CD4-positive, alpha-beta T cell (primary cell): ENCODE measurements at places on chromosomes 7 and 10.

- H3K36me3 ChIP-seq = no peaks in the 10 kb centered on the region
- H3K4me1 ChIP-seq = no peaks in the 10 kb centered on the region
- H3K27ac ChIP-seq = no peak overlapping the region
- H3K4me3 ChIP-seq = no peak overlapping the region
- peaks cover 17% of the 10 kb centered on the region for H3K27me3 ChIP-seq
Observed at GRCh38 chr10:114246679-114247305, 7.7 kb downstream of the VWA2 start.

DNA sequence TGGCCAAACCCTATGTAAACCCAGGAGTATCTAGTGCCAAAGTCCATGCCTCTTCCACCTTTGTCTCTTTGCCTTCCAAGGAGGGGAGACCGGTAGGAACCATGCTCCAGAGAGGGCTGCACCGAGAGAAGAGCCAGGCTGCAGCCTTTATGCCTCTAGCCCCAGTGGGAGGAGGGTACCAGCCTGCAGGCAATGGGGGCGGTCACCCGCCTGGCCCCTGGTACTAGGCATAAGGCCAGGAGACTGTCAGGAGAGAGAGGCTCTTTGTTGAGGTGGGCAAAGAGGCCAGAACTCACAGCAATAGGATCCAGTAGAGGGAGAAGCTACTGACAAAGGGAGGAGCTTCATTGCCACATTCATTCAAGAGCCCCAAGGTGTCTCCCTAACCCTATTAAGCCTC is 146.6 kb upstream of the PDE1C start:
- DNase-seq = no peak
- no peaks in the 10 kb centered on the region for H3K4me1 ChIP-seq
- no peak overlapping the region for H3K4me3 ChIP-seq
- no peaks in the 10 kb centered on the region for H3K36me3 ChIP-seq
- no peaks in the 10 kb centered on the region for H3K27me3 ChIP-seq

DNA sequence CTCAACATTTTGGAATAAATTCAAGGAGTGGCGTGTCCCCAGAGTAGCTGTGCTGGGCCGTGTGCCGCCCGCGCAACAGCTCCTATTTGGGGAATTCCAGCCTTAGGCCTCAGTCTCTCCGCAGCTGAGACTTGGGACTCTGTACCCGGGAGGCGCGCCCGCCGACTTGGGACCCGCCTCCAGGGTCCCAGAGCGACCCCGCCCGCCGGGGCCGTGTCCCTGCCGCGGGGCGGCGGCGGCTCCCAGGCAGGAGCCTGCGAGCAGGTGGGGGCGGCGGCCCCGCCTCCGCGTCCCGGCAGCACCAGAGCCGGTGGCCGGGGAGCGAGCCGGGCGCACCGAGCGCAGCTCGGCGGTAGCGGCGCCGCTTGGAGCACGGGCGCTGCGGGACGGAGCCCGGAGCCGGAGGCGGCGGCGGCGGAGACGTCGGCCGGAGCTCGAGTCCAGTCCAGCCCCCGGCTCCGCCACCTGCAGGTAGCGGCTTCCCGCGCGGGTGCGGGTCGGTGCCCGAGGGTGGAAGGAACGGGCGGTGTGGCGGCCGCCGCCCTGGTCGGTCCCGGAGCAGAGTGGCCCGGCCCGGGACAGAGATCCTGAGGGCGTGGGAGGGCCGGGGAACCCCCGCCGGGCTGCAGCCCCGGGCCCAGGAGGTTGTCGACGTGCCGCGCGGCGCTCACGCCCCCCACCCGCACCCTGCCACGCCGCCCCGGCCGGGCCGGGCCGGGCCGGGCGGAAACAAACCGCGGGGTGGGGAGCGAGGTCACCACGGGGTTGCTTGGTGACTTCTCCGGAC is at the start of gene WIPF3:
Gene WIPF3 (plus strand): TSS at position 301 of the 787 bp plus-strand sequence. CDS start 28,217 bp downstream, outside the sequence.
- H3K4me3 ChIP-seq = no peak within 1 kb of the TSS
- no peaks in the 10 kb centered on the region for H3K36me3 ChIP-seq
- H3K4me1 ChIP-seq = peaks cover 3% of the 10 kb centered on the region

- peaks cover 3% of the 10 kb centered on the region for H3K4me1 ChIP-seq
- no peak within 1 kb of the TSS for H3K27ac ChIP-seq
- H3K27me3 ChIP-seq = peaks cover 40% of the 10 kb centered on the region
- peak within 1 kb of the TSS; percentile 33 for H3K4me3 ChIP-seq
- no peak for DNase-seq
Observed at GRCh38 chr10:75431180-75432111, at the start of gene LRMDA. LRMDA (plus strand) TSS chr10:75431624.

- H3K27ac ChIP-seq = no peak overlapping the region
- no peaks in the 10 kb centered on the region for H3K36me3 ChIP-seq
- no peak for DNase-seq
Observed at GRCh38 chr10:119252051-119252465, 44.7 kb downstream of the GRK5 start.

DNA sequence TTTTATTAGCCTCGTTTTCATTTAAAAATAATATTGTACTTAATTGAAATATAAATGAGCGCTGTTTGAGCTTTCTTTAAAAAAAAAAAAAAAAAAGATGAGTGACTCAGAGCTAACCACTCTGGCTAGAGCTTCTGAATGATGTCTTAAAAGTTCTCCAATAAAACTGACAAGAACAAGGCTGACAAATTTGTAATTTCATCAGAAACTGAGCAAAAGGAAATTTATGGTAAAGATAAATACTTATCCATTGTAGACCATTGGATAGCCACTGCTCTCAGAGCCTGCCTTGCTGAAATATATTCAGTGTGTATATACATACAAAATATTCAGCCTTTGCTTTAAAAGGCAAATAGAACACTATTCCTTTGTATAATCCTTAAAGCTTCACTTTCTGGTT is 91.2 kb upstream of the OIT3 start:
- no peaks in the 10 kb centered on the region for H3K36me3 ChIP-seq
- no peak overlapping the region for H3K4me3 ChIP-seq
- no peaks in the 10 kb centered on the region for H3K27me3 ChIP-seq
- no peak overlapping the region for H3K27ac ChIP-seq
- H3K4me1 ChIP-seq = peaks cover 7% of the 10 kb centered on the region

DNA sequence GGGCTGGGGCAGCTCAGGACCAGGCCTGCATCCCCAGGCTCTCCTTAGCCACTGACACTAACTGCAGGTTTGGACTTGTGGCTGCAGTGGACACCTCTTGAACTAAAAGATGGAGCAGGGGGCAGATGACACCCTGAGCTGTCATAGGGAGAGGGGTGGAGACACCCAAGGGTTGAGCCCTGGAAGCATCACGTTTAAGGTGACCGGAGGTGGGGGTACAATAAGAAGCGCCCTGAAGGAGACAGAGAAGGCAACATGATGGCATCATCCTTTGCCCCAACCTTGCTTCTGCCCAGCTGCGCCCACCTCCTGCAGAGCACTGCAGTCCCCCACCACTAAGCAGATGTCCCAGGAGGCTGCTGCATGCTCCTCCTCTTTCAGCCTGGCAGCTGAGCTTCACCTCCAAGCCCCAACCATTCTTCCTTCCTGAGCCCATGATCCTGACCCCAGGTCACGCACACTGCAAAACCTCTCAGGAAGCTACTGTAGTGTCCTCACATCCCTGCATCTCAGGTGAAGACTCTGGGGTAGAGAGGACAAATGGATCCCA is 25.5 kb downstream of the OGDHL start:
- no peaks in the 10 kb centered on the region for H3K36me3 ChIP-seq
- no peak overlapping the region for H3K27ac ChIP-seq
- no peaks in the 10 kb centered on the region for H3K27me3 ChIP-seq
- no peak for DNase-seq
- H3K4me1 ChIP-seq = no peaks in the 10 kb centered on the region

DNA sequence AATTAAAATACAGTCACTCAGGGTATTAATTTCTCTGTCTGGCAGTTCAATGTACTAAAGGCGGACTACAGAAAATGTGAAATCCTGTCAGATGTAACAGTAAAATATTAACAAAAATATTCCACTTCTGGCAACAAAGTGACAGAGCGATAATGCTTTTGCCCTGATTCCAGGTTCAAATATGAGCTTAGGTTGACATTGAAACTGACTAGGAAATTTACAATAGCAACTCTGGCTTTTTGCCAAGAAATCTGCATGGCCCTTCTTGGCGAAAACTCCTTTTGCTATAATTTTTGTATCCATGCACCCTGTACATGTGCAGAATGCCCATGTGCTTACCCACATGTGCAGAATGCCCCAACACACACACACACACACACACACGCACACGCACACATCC is 552.2 kb downstream of the MDFIC start:
- DNase-seq = no peak
- H3K4me3 ChIP-seq = no peak overlapping the region
- H3K4me1 ChIP-seq = peaks cover 11% of the 10 kb centered on the region
- H3K27ac ChIP-seq = no peak overlapping the region
- no peaks in the 10 kb centered on the region for H3K36me3 ChIP-seq

GRCh38 chr7:78345979-78346378 is 547.4 kb downstream of the PHTF2 start:
- H3K4me1 ChIP-seq = no peaks in the 10 kb centered on the region
- no peaks in the 10 kb centered on the region for H3K36me3 ChIP-seq
- DNase-seq = no peak
- H3K27me3 ChIP-seq = no peaks in the 10 kb centered on the region
- H3K4me3 ChIP-seq = no peak overlapping the region

- H3K4me1 ChIP-seq = no peaks in the 10 kb centered on the region
- no peak overlapping the region for H3K4me3 ChIP-seq
- no peaks in the 10 kb centered on the region for H3K36me3 ChIP-seq
- H3K27me3 ChIP-seq = peaks cover 3% of the 10 kb centered on the region
Observed at GRCh38 chr10:44756216-44756615, 154.9 kb upstream of the TMEM72 start.

- H3K27ac ChIP-seq = no peak overlapping the region
- no peak overlapping the region for H3K4me3 ChIP-seq
- H3K27me3 ChIP-seq = no peaks in the 10 kb centered on the region
Observed at GRCh38 chr10:77328272-77328816, 309.3 kb downstream of the KCNMA1 start.

DNA sequence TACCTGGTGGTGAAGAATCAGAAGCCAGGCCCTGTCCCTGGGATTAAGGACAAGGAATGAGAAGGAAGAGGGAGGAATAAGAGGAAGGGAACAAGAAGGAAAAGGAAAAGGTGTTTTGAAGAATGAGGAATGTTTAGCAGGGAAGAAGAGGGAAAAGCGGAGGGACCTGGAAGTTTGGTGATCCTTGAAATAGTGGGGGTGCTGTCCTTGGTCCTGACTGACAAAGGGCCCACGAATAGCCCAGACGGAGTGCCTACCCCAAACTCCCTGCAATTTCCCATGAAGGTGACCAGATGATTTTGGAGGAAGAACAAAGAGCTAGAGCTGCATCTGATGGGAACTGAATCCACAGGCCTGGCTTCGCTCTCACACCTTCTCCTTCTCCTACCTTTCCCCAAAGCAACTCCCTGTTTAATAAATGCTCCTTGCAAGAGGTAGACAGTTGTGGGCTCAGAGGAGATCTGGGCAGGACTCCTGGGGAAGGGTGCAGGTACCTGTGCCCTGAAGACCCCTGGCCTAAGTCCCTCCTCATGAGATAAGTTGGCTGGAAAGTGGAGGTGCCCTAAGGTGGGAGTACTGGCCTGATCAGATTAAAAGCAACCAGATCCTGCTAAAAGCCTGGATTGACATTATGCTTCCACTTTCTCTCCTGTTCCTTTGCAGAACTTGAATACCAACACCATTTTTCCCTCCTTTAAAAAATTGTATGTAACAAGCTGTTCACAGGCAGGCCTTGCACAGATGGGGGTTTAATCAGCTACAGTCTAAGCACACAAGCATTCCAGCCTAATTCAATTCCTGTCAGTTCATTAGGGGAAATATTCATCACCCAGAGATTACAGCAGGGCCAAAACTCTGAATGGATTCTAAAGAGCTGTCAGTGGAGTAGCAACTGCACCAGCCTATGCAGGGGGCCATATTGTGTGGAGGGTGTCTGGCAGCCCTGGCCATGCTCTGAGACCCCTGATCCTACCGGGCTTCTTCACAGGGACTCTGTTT is 19.4 kb downstream of the KAZALD1 start:
- H3K4me3 ChIP-seq = no peak overlapping the region
- no peaks in the 10 kb centered on the region for H3K36me3 ChIP-seq
- H3K27me3 ChIP-seq = peaks cover 21% of the 10 kb centered on the region
- no peak overlapping the region for H3K27ac ChIP-seq
- no peaks in the 10 kb centered on the region for H3K4me1 ChIP-seq
- DNase-seq = no peak

DNA sequence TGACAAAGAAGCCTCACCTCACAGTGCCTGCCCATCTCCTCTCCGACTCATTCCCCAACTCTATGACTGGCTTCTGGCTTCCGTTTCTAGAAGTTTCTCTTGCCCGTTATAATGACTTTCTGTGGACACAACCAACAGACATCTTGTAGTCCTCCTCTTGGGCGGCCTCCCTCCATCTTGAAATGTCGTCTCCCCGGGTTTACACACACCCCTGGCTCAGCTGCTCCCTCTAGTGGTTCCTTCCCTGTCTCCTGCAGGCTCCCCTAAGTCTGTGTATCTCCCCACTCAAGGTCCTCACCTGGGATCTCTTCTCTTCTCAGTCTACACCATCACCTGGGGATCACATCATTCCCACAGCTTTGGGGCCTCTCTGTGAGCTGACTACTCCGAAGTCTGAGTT is 123.4 kb upstream of the NEBL start:
- no peak overlapping the region for H3K4me3 ChIP-seq
- H3K4me1 ChIP-seq = no peaks in the 10 kb centered on the region
- DNase-seq = no peak
- H3K27ac ChIP-seq = no peak overlapping the region

DNA sequence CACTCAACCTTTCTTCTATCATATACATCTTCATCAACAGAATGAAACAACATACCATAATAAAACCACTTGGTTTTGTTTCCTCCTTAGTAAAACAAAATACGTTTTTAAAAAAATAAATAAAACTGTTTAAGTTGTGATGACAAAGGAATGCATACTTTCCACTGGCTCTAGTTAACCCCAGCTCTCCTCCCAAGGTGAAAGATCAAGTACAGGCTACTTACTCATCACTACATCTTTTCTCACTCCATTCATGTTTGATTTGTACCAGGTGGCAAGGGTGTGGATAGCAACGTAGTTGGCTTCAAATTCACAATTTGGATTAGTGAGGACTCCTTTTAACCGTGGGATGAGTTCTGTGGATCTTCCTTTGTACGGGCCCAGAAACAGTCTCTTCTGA is 14.7 kb downstream of the OGA start:
- no peaks in the 10 kb centered on the region for H3K4me1 ChIP-seq
- no peak overlapping the region for H3K27ac ChIP-seq
- no peaks in the 10 kb centered on the region for H3K27me3 ChIP-seq
- H3K36me3 ChIP-seq = peaks cover 90% of the 10 kb centered on the region
- DNase-seq = no peak
- H3K4me3 ChIP-seq = no peak overlapping the region

GRCh38 chr10:62590306-62590705 is 214.2 kb upstream of the ADO start:
- H3K4me3 ChIP-seq = no peak overlapping the region
- DNase-seq = no peak
- H3K27ac ChIP-seq = no peak overlapping the region
- no peaks in the 10 kb centered on the region for H3K27me3 ChIP-seq

- no peak overlapping the region for H3K4me3 ChIP-seq
- H3K27me3 ChIP-seq = peaks cover 3% of the 10 kb centered on the region
- no peak for DNase-seq
- H3K4me1 ChIP-seq = peaks cover 14% of the 10 kb centered on the region
Observed at GRCh38 chr7:123538189-123538714, 3.9 kb upstream of the IQUB start.

- no peak for DNase-seq
- no peak overlapping the region for H3K4me3 ChIP-seq
- no peaks in the 10 kb centered on the region for H3K36me3 ChIP-seq
- no peaks in the 10 kb centered on the region for H3K4me1 ChIP-seq
- no peaks in the 10 kb centered on the region for H3K27me3 ChIP-seq
- H3K27ac ChIP-seq = no peak overlapping the region
Observed at GRCh38 chr10:111479966-111480365, 403.1 kb downstream of the ADRA2A start.
